ENCODE measurements at places on chromosomes 2 and 18. TPM values are rescaled to one million over a fixed set of nuclear protein-coding genes. Genes with fewer than 3 reads are reported as not detected.
A peak's percentile ranks its signal among the peaks of the same experiment; 100 is the strongest.

DNA sequence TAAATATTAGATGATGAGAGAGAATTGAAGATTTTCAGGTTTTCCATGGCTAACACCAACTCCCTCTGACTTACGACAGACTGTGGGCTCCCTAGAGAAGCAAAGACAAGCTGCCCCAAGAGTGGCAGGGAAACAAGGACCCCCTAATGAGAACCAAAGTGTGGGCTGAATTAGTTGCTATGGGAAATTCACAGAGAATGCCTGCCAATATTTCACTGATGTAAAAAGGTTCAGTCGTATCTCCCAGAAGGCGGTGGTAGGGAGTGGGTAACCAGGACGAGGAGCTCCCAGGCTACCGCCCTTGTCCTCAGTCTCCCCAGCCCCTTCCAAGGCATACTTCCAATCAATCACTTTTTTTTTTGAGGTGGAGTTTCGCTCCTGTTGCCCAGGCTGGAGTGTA lies 113.6 kb downstream of the LAMA1 start:
- H3K4me3 ChIP-seq, result no peak overlapping the region
- H3K27me3 ChIP-seq, result no peaks in the 10 kb centered on the region
- H3K27ac ChIP-seq, result no peak overlapping the region
- no peaks in the 10 kb centered on the region for H3K4me1 ChIP-seq
- no peak for DNase-seq

GRCh38 chr18:22604390-22604985 lies 186.8 kb upstream of the CTAGE1 start:
- no peaks in the 10 kb centered on the region for H3K27me3 ChIP-seq
- H3K4me3 ChIP-seq, result no peak overlapping the region
- H3K27ac ChIP-seq, result no peak overlapping the region
- no peak for DNase-seq
- no peaks in the 10 kb centered on the region for H3K4me1 ChIP-seq

DNA sequence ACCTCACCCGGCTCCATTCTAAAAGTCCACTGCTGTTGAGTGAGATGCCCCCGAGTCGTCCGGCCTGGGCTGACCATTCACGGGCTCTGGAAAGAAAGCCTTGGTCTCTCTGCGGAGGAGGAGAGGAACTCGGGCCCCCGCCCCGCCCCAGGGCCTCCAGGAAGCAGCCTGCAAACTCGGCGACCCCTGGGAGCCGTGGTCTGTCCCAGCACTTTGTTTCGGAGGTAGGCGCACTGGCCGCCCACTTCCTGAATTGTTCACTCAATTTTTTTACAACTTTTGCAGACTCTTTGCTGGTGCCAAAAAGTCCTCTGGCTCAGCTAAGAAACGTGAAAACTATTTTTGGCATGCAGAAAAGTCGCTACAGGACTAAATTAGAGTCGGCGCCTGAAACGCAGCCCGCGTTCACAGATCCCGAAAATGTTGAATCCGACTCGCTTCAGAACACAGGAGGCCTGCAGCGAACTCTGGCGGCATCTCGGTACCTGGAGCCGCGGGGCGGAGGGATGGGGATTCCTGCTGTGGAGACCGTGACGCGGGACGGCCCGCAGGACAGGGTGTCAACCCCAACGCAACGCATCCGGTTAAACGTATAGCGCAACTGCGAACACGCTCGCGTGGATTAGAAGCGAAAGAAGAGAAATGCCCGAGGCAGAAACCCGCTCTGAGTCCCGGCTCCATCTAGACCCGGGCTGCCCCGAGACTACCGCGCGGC lies 1.5 kb downstream of the PXDN start:
- H3K27me3 ChIP-seq, result peaks cover 39% of the 10 kb centered on the region
- H3K36me3 ChIP-seq, result no peaks in the 10 kb centered on the region
- DNase-seq, result no peak
- peak overlapping the region; percentile 82 for H3K4me3 ChIP-seq
- H3K4me1 ChIP-seq, result peaks cover 17% of the 10 kb centered on the region
- H3K27ac ChIP-seq, result peak overlapping the region; percentile 50

- H3K27ac ChIP-seq, result no peak overlapping the region
- H3K4me1 ChIP-seq, result no peaks in the 10 kb centered on the region
- no peaks in the 10 kb centered on the region for H3K36me3 ChIP-seq
Observed at GRCh38 chr2:121254748-121255147, 30.3 kb downstream of the TFCP2L1 start.

DNA sequence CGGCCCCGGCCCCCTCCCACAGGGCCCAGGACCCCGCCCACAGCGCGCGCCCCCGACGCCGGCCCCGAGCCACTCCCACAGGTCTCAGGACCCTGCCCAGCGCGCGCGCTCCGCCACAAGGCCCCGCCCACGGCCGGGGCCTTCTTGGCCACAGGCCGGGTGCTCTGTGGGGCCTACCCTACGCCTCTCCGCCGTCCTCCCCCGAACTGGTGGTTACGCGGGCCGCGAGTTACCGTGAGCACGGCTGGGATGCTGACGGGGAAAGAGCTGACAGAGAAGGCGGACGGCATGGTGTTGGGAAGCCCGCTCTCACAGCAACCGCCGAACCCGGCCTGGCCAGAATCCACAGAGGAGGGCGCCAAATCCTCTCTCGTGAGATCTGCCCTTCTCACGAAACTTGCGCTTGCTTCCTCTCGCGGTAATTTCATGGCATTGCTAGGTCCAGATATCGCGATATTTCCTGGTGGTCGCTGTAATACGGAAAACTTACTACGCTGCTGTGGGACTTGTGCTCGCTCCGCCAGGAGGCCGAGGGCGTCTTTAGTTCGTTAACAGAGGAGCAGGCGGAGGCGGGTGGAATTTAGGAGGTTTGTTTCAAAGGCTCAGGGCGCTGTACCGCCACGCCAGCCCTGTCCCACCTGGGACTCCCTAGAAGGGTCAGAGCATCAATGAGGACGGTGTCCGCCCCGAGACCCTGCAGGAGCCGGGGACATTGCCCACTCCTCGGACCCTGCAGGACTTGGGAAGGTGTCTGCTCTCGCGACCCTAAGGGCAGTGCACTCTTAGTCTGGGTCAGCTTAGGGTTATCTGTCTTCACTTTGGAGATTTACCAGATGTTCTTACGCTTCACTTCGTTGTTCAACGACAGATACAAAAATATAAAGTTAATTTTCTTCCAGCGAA lies at the start of gene TMEM18:
TSS of gene TMEM18 (minus strand) at position 351 of the 903 bp plus-strand sequence. CDS start at position 290, 61 bp downstream.
- H3K36me3 ChIP-seq, result peaks cover 40% of the 10 kb centered on the region
- H3K4me3 ChIP-seq, result peak within 1 kb of the TSS; percentile 91
- no peaks in the 10 kb centered on the region for H3K27me3 ChIP-seq
- DNase-seq, result peak; percentile 99
- peaks cover 60% of the 10 kb centered on the region for H3K4me1 ChIP-seq

DNA sequence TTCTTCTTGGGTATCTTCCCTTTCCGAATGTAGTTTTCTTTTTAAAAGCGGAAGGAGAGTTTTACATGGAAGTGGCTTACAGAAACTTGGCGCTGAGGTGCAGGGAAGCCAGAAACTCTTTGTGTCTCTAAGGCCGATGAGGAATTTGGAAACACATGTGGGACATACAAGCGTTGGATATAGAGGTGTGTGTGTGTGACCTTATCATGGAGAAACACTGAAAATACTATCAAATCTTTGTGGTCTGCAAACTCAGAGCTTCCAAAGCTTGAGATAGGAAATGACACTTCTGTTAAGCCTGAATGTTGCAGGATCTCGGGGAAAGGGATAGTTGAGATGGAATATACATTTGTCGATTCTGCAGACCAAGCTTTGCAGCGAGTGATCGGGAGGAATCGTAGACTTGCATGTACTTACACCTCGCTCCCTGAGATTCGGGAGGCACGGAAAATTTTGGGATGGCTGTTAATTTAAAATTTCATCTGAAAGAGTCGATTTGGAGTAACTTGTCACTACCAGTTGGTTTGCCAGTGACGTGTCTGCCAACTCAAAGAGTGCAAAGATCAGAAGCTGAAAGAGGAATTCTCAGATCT lies 1.0 kb downstream of the NAB1 start:
- peak overlapping the region; percentile 91 for H3K4me3 ChIP-seq
- H3K27me3 ChIP-seq, result no peaks in the 10 kb centered on the region
- DNase-seq, result no peak
- peaks cover 22% of the 10 kb centered on the region for H3K4me1 ChIP-seq
- H3K27ac ChIP-seq, result peak overlapping the region; percentile 80

- no peaks in the 10 kb centered on the region for H3K27me3 ChIP-seq
- peaks cover 11% of the 10 kb centered on the region for H3K4me1 ChIP-seq
- no peak overlapping the region for H3K27ac ChIP-seq
- DNase-seq, result no peak
- H3K36me3 ChIP-seq, result peaks cover 43% of the 10 kb centered on the region
Observed at GRCh38 chr18:35474884-35475283, 22.9 kb downstream of the INO80C start.

- H3K4me3 ChIP-seq, result peak overlapping the region; percentile 96
- H3K27ac ChIP-seq, result peak overlapping the region; percentile 87
- peak; percentile 43 for DNase-seq
- H3K27me3 ChIP-seq, result no peaks in the 10 kb centered on the region
- peaks cover 52% of the 10 kb centered on the region for H3K36me3 ChIP-seq
- peaks cover 64% of the 10 kb centered on the region for H3K4me1 ChIP-seq
Observed at GRCh38 chr2:233061591-233062450, 1.7 kb downstream of the INPP5D start.

DNA sequence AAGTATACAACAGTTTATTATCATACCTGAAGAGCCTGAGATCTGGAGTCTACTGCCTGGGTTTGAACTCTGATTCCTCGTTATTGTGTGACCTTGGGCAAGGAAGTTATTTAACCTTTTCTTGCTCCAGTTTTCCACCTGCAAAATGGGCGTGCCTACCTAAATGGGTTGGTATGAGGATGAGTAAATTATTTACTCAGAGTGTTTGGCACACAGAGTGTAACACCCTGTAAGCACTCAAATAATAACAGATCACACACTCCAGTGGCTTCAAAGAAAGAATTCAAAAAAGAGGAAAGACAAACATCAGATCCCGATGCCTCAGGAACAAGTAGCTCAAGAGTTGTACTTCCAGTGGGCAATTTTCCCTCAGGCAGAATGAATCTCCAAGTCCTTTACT lies 2.4 kb downstream of the SRD5A2 start:
- H3K4me3 ChIP-seq, result no peak overlapping the region
- no peak for DNase-seq
- H3K4me1 ChIP-seq, result no peaks in the 10 kb centered on the region
- H3K36me3 ChIP-seq, result no peaks in the 10 kb centered on the region
- no peak overlapping the region for H3K27ac ChIP-seq

GRCh38 chr18:75544051-75544481 lies 116.6 kb upstream of the SMIM21 start:
- H3K4me3 ChIP-seq, result no peak overlapping the region
- no peak for DNase-seq
- H3K27me3 ChIP-seq, result peaks cover 3% of the 10 kb centered on the region
- no peaks in the 10 kb centered on the region for H3K4me1 ChIP-seq

- peaks cover 10% of the 10 kb centered on the region for H3K4me1 ChIP-seq
- H3K36me3 ChIP-seq, result no peaks in the 10 kb centered on the region
- no peak overlapping the region for H3K4me3 ChIP-seq
Observed at GRCh38 chr2:156306821-156307220, 25.7 kb downstream of the NR4A2 start.

The HSPE1 gene
- total RNA-seq, result 116 TPM

The PFN4 gene
- total RNA-seq, result 0.60 TPM
